ENCODE measurements at places on chromosomes 4 and X. TPM values are rescaled to one million over a fixed set of nuclear protein-coding genes. Genes with fewer than 3 reads are reported as not detected.

Gene PRR32
- total RNA-seq: not detected

Gene FAM47A
- total RNA-seq: not detected

Gene P2RY10
- total RNA-seq: 0.96 TPM

Gene DOK7
- 8.2 TPM for total RNA-seq

DNA sequence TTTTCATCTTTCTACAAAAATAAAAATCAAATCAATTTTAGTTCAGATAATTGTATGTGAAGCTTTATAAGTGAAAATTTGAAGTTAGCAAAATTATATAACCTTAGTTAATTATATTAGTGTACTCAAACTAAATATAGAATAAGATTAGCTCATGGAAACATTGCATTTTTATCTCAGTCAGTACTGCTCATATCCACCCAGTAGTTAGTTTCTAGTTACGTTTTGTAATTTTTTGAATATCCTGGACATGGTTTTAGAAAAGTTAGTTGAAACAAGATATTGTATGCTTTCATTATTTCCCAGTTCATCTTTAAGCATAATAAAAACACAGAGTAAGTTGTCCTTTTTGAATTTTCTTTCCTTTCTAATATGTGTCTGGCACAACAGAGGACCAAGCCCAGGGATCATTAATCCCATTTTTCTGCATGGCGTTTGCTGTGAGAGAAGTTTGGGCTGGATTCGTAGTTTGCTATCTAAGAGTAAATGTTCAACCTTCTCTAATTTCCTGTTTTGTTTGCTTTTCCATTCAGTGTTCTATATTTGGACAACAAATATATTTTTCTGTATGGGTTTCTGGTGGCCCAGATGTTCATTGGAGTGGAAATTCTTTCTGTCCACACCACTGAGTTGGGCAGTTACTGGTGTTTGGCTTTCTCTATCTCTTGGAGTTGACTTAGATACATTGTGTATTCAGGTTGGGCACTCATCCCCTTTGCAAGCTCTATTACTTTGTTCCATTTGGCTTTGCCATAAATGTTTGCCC lies 12.1 kb downstream of the TBL1X start:
- H3K27me3 ChIP-seq: no peaks in the 10 kb centered on the region
- DNase-seq: peak; percentile 6
- H3K4me3 ChIP-seq: no peak overlapping the region
- no peaks in the 10 kb centered on the region for H3K4me1 ChIP-seq
- H3K27ac ChIP-seq: no peak overlapping the region
- no peaks in the 10 kb centered on the region for H3K36me3 ChIP-seq

- no peak for DNase-seq
- H3K27me3 ChIP-seq: no peaks in the 10 kb centered on the region
- no peaks in the 10 kb centered on the region for H3K36me3 ChIP-seq
- H3K27ac ChIP-seq: no peak overlapping the region
Measured at GRCh38 chr4:187125062-187125461, 401.4 kb upstream of the FAT1 start.

GRCh38 chrX:101744085-101744484 lies 84.4 kb upstream of the ARMCX2 start:
- no peaks in the 10 kb centered on the region for H3K27me3 ChIP-seq
- no peaks in the 10 kb centered on the region for H3K4me1 ChIP-seq
- no peak overlapping the region for H3K4me3 ChIP-seq
- no peak overlapping the region for H3K27ac ChIP-seq
- DNase-seq: no peak
- no peaks in the 10 kb centered on the region for H3K36me3 ChIP-seq

DNA sequence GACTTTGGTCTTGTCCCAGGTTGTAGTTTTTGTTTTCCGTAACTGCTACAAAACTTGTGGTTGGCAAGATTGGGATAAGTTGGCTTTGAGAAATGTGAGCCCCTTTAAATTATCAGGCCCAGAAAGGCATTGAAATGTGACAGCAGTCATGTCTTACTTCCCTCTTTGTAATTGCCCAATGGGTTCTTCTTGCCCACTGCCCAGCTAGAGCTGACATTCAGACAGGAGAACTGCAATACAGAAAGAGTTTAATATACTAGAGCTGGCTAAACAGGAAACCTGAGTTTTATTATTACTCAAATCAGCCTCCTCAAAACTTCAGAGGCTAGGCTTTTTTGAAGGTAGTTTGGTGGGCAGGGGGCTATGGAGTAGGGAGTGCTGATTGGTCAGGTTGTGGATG lies 288.3 kb downstream of the ZNF674 start:
- H3K4me1 ChIP-seq: no peaks in the 10 kb centered on the region
- H3K36me3 ChIP-seq: no peaks in the 10 kb centered on the region
- no peak for DNase-seq
- H3K27ac ChIP-seq: no peak overlapping the region

DNA sequence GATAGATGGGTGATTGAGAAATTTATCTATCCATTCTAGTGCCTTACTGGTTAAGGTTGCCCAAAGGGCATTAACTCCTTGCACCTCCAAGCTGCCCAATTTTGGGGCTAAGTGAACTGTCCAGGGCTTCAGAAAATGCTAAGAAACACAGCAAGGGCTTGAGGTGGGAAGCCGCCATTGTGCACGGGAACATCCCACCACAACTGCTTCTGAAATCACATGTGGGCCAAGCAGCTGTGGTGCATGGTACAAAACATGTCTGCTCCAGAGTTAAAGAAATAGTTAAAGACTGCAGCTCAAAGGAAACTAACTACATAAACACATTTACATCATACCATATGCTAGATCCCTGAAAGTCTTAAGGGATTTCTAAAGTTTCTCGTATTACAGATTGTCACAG lies 144.3 kb upstream of the NDST3 start:
- H3K27me3 ChIP-seq: no peaks in the 10 kb centered on the region
- no peaks in the 10 kb centered on the region for H3K4me1 ChIP-seq
- no peak overlapping the region for H3K27ac ChIP-seq

GRCh38 chr4:28709891-28710290 lies 1849.2 kb downstream of the STIM2 start:
- no peak overlapping the region for H3K4me3 ChIP-seq
- DNase-seq: no peak
- H3K27ac ChIP-seq: no peak overlapping the region
- H3K36me3 ChIP-seq: no peaks in the 10 kb centered on the region
- H3K4me1 ChIP-seq: no peaks in the 10 kb centered on the region
- no peaks in the 10 kb centered on the region for H3K27me3 ChIP-seq

- no peak overlapping the region for H3K27ac ChIP-seq
- H3K27me3 ChIP-seq: no peaks in the 10 kb centered on the region
- DNase-seq: no peak
- H3K4me1 ChIP-seq: no peaks in the 10 kb centered on the region
- H3K4me3 ChIP-seq: no peak overlapping the region
Measured at GRCh38 chrX:139877710-139878414, 55.0 kb downstream of the ATP11C start.
